ENCODE measurements at places on chromosomes 6 and 20.

- DNase-seq, result no peak
Measured at GRCh38 chr6:167572106-167572505, 247.2 kb downstream of the TTLL2 start.

DNA sequence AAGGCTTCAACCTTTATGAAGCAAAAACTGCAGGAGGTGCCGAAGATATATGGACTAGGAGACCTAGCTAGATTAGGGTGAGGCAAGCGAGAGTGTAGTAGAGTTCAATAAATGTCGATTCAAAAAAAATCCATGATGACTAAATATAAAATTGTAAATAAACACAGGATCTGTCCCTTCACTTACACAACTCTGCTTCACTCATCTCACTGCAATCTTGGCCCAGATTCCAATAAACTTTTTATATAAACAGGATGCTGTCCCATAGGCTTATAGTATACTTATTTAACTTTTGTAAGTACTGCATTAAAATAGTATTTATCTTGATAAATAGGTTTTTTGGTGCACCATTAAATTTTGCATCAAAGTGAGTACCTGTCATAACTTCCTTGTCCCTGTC is 648.4 kb upstream of the NRSN1 start:
- DNase-seq, result no peak

DNA sequence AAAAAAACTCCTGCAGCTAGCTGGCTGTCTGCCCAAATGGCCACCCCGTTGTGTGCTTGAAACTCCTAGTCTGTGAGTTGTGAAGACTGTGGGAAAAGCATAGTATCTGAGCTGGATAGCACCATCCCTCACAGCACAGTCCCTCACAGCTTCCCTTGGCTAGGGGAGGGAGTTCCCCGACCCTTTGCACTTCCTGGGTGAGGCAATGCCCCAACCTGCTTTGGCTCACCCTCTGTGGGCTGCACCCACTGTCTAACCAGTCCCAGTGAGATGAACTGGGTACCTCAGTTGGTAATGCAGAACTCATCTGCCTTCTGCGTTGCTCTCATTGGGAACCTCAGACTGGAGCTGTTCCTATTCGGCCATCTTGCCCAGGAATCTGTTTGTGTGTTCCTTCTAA is 260.6 kb upstream of the STXBP5 start:
- no peak for DNase-seq

DNA sequence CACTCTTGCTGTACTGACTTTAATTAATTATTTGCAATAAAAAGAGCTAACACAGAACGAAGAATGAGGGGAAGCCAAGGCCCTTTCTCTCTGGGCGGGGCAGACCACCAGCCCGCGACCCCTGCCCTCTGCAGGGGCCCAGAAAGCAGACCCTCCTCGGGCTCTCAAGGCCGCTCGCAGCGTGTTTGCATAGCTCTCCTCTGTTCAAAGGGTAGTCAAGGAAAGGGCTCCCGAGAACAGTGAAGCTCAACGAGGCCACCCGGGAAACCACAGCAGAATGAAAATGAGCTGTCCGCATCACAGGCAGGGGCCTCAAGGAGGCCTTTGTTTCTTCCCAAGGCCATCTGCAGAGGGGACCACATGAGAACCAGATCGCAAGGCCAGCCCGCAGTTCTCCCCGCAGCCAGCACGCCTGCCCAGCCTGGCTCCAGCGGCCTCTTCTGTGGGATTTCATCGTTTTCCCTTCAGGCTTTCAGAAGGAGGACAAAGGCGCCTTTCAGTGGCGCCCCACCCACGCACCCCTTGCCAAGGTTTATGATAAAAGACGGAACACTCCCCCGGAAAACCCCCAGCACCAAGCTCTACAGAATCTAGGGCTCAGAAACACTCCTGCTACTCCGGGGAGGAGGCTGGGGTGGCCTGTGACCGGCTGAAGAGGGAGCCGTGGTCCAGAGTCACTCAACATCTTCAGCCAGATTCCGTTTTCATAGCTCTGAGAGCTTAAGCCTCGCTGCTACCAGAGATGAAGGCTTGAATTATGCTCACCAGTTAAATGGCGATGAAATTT is 25.3 kb downstream of the ACSS1 start:
- no peak for DNase-seq

GRCh38 chr6:56555438-56555872 is 87.2 kb downstream of the DST start:
- DNase-seq, result no peak

DNA sequence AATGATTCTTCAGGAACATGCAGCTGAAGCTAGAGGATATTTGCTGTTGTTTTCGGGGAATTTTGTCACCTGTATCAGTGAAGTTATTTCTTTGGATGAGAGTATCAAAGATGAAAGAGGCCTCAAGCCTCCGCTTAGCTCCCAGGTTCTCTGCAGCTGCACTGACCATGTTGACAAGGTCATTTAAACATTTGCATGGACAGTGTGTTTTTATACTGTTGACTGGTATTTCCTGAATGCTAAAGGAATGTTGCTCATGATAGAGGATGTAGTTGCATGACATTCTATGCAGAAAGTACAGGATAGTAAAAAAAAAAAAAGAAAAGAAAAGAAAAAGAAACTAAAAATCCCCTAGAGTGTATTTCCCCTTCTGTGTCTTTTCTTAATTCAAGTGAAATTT is 165.6 kb upstream of the LAMP5 start:
- DNase-seq, result no peak

GRCh38 chr20:44523746-44524145 is 1.9 kb upstream of the SERINC3 start:
- no peak for DNase-seq

DNA sequence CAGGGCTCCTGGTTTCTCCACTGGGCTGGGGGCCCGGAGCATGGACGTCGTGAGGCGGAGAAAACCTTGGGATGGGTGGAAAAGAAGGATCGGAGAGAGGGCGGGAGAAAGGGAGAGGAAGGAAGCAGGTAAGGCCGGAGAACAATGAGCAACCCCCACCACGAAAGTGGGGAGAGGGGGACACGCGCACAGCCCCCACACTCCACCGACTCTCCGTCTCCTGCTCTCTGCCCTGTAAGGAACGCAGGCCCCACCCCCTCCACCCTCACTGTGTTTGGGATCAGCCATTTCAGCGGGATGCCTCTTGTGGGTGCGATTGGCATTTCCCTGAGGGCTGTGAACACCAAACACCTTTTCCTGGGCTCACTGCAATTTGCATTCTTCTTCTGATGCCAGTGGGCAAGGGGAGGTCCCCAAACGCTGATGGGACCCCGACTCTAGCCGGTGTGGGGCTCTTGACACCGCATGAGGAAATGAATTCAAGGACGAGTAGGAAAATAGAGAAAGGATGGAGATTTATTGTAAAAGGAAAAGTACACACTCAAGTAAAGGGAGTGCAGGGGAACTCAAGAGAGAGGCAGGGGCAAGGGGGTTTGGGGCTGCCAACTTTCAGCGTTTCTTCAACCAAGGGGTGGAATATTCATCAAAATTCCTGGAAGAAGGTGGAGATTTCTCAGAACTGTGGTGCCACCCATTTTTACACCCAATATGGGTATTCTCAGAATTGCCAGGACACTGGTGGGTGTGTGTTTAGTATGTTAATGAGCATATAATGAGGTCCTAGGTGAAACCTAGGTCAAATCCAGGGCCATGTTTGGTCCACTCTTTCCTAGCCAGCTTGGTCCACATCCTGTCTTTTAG is 13.1 kb upstream of the RAET1L start:
- no peak for DNase-seq

DNA sequence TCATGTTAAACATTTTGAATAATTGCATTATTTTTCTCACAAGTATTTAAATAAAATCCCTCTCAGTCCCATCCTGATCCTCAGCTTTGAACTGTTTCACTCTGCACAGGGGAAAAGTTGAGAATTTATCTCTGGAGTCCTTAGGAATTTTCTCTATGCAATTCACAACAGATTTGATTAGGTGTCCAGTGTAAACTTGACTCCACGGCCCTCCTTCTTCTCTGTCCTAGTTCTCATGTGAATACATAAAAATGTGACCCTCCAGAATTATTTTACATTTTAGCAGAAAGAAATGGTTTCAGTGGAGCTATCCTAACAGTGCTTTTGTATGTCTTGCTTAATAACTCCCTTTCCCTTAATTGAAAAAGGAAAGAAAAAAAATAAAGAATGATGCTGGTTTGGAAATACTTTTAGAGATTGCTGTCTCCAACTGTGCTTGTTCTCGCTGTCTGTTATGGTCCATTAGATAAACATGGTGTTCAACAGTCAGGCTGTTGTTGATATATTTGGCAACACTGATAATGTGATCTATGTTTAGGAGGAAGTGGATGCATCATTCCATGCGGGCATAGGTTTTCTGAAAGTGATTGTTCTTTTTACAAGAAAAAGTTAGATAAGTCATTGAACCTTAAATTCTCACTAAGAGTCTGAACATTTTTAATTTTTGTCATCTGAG is 599.4 kb upstream of the CITED2 start:
- no peak for DNase-seq

- no peak for DNase-seq
Measured at GRCh38 chr6:140609321-140609720, 1234.9 kb upstream of the CITED2 start.

DNA sequence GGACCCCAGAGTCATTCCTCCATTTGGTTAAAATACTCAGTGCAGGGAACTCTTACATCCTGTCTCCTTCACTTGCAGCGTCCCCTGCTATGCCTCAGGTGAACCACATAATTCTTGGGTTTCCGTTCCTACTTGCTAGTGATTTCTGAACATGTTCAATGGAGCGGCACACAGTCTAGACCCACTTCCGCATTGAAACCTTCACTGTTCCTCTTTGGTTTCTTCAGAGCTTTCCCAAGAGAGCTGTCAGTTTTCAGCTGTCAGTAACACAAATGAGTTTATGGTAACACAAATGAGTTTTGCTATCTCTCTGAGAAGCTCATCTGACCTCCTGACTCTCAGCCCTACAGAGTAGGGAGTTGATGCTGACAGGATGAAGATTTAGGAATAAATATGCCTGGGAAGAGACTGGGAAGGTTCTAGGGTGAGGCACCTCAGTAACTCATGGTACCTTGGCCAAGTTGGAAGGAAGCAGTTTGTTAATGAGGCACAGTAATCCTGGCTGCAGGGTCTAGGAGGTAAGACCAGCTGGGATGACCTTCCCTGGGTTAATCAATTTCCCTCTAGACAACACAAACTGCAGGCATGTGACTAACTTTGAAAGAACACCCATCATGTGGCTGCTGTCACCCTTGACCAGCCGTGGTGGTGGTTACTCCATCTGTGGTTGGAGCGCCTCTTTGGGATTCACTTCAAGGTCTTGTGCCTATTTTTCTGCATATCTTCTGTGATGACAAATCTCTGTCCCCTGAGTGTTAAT is 5.4 kb downstream of the SYS1 start:
- no peak for DNase-seq

DNA sequence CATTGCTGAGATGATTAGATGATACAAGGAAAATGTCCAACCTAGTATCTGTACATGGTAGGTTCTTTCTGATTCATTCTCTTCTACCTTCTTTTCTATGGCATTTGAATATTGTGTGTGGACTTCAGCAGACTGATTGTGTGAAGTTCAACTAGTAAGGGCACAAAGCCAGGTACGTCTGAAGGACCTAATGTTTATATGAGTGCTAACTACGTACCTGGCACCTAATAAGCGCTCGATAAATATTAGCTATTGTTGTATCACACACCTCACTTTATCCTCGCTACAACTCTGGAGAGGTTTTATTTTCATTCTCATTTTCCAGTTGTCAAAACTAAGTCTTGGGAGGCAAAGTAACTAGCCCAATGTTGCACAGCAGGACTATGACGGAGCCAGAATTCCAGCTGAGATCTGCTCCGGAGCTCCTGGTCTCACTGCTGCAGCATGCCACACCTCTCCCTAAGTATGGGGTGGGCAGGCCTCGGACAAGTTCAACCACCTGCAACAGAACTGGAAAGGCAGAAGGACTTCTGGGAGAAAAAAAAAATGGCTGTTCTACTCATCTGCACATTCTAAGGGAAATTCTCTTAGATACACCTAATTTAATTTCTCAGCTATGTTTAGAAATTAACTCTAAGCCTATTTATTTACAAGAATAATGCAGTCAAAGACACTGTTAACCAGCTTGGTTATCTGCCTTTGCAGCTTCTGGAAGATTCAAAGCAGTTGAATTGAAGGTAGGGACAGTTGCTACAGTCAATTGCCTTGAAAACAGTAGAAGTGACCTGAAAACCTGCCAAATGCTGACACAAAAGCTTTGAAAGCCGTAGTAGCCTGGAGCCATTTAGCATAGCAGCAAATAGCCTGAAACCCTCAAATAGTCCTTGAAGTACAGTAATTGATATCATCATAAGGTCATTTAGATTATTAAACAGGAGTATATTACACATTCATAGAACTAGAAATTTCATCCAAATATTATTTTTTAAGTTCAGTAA is 165.0 kb downstream of the PDE7B start:
- DNase-seq, result no peak

DNA sequence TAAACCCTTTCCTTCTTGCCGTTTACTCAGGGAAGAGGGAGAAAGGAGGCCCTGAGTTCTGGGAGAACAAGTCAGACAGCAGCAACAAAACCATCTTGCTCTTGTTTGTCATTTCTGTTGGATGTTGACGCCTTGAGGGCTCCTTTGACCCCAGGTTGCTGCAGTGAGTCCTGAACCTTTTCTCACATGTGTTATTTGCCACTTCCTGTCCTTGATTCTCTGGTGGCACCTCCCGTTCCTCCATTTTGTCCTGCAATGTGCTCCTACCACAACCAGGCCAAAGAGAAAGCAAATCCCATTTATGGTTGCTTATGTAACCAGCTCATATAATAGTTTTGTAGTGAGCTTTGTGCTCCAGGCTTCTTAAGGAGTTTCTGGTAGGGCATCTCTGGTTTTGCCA is 66.6 kb upstream of the ADGRF4 start:
- no peak for DNase-seq
